ENCODE measurements at places on chromosomes 4 and X.

DNA sequence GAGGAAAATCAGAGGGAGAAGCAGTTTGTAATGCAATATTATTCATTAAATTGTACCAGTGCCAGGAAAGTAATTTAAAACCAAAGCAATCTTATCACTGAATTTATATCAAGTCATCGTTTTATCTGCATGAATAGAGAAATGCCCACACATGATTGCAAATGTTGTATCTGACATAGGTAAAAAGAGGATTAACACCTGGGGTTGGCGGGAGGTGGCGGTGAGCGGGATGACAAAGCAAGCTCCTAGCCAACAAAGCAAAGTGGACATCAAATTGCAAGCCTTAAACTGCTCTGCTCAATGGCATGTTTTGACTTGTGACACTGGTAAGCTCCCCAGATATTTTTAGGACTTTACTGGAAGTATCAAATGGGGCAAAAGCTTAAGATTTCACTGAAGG lies 16.4 kb downstream of the HPGD start:
- no peak for DNase-seq

GRCh38 chr4:38943343-38943742 lies 75.7 kb downstream of the FAM114A1 start:
- no peak for DNase-seq

GRCh38 chrX:154305541-154306205 lies 10.1 kb downstream of the TKTL1 start:
- no peak for DNase-seq

- DNase-seq = no peak
These were observed 168.6 kb downstream of the SPANXA1 start for GRCh38 chrX:141415889-141416288.

GRCh38 chr4:88661739-88662138 lies 35.9 kb downstream of the NAP1L5 start:
- DNase-seq = peak; percentile 37

DNA sequence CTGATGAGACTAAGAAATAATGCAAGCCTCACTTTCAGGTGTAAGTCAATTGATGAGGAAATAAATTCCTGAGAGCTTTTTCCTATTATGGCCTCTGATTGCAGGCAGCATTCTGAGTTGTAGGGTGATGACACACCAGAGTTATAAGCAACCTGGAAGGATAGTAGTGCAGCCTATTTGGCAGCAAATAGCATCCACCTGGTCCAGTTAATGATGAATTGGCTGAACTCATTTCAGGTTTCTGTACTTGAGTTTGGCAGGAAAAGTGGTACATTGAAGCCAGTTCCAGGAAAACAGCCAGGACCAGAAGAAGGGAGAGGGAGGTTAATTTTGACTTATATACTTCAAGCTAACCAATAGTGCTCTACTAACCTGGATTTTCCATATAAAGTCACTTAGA lies 316.8 kb downstream of the NAF1 start:
- DNase-seq = no peak

DNA sequence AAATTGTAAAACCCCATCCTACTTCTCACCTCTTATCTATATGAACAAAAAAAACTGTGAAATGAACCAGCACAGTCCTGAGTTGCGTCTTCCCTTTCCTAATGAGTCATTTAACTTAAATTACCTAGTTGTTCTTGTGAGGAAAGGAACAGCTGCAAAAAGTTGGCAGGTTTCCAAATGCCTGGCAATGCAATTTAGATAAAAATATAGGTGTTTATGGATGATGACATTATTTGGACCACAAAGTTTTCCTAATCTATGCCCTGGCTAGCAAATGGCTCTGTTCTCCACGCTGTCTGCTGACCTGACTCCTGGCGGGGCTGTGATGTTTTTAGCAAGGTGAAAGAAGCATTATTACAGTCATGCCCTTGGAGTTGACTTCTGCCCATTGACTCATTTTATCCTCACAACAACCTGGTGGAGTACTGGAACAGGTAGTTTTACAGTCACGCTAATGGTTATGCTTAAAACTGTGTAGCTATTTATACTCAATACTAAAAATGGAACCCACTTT lies 29.8 kb upstream of the RELL1 start:
- no peak for DNase-seq

DNA sequence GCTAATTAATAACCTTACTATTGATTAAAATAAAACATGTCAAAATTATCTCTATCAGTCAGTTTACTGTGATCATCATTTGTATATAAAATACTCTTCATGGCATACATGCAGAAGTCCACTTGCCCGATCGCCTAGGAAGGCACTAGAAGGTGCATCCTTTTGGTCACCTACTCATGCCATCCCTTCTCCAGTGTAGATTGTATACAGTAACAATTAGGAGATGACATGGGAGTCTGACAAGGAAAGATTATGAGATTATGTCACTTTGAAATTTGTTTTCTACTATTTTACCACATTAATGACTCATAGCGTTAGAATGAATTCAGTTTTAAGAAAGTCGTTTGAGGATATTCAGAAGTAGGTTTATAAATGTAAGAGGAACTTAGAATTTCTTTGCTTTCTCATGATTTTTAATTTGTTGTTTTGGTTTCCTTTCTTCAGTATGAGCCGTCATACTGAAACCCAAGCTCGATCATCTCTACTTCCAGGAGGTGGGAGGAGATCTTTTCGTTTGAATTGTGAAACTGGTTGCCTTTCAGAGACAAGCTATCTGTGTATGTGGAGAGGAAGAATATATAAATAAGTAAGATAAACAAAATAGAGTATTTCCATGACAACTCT lies 51.1 kb upstream of the UNC5C start:
- no peak for DNase-seq

- DNase-seq = peak; percentile 61
These were observed 20.2 kb downstream of the FBXW7 start for GRCh38 chr4:152515678-152516077.

- no peak for DNase-seq
These were observed 381.5 kb upstream of the GALNT7 start for GRCh38 chr4:172787111-172787510.

DNA sequence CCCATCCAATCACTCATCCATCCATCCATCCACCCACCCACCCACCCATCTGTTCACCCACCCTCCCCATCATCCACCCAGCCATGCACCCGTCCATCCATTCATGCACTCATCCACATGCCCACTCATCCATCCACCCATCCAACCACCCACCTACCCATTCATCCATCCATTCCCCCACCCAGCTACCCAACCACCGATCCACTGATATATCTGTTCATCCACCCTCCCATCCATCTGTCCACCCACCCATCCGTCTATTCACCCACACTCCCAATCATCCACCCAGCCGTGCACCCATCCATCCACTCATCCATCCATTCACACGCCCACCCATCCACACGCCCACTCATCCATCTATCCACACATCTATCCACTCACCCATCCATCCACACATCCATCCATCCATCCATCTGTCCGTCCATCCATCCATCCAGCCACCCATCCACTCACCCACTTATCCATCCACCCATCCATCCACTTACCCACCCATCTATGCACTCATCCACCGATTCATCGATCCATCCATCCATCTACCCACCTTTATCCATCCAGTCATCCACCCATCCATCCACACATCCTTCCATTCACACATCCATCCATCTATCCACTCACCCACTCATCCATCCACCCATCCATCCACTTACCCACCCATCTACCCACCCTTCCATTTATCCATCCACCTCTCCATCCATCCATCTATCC lies 28.4 kb downstream of the ASMTL start:
- no peak for DNase-seq

DNA sequence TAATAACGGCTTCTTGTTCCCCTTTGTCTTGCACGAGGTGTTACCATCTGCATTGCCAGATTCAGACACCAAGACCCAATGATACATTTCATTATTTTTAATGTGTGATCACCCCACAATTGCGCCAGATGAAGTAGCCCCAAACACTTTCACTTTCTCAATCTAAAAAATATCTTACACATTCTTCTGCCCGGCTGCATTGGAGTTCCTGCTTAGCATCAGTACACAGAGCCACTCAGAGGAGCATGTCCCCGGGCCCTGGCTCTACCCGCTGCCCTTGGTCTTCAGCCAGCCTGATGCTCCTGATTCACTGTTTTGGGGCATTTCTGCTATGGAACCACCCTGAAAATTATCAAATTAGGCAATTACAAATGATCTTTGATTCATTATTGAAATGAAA lies 66.0 kb upstream of the TENM3 start:
- DNase-seq = no peak

DNA sequence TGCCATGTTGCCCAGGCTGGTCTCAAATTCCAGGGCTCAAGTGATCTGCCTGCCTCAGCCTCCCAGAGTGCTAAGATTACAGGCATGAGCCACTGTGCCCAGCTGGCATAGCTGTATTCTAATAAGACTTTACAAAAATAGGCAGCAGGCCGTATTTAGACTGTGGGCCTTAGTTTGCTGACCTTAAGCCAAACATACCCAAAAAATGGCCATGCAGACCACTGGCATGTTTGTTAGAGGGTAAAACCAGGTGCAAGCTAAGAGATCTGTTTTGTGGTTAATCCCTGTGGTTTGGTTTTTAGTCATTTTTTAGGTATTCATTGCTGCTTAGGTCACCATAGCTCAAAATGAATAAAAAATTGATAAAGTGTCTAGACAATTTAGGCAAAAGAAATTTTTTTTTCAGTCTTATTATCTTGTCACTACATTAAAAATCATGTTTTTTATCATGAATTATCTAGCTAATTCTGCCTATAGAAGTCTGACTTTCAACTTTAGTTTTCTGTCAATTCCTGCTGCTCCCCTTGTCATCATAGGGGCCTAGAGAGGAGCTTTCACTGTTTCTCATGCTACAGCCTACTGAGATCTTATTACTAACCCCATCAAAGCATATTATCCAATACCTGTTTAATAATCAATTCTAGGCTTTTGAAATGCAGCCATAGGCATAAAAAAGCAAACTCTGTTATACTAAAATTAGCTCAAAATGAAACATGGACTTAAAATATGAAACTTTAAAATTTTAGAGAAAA lies 7.5 kb upstream of the SPINK2 start:
- no peak for DNase-seq

GRCh38 chrX:118156254-118156952 lies 39.8 kb upstream of the KLHL13 start:
- DNase-seq = no peak

GRCh38 chrX:43456063-43456462 lies 200.0 kb upstream of the MAOA start:
- DNase-seq = no peak

DNA sequence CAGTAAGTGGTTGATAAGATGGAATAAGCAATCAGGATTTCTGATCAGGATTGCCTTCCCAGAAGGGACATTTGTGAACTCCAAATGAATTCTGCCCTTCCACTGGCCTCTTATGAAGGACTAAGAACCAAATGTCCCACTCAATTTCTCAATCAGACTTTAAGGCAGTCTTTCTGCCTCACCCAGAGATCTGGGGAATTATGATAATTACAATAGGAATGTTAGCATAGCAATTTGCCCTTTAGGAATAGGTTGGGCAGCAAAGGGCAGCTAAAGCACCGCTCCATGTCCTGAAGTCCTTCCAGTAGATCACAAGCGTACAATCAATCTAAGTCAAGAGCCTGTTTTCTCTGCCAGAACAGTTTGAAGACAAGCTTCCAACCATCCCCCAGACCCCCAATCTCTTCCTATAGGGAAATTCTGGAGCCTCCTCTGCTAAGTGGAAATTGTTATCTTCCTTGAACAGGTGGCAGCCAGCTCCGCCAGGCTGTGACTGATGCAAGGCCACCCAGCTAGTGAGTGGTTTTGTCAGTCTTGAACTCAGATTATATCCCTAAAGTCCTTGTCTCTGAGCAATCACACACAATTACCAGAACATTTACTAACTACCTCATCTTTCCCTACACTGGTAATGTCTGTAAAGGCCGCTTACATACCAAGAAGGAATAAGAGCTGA lies 18.6 kb downstream of the NKX3-2 start:
- DNase-seq = no peak

GRCh38 chrX:55135171-55135570 lies 46.4 kb downstream of the PAGE2 start:
- DNase-seq = peak; percentile 6

- DNase-seq = no peak
These were observed 281.7 kb downstream of the PPP1R2C start for GRCh38 chrX:42496239-42496638.

GRCh38 chr4:76813070-76813469 lies 84.9 kb downstream of the SOWAHB start:
- no peak for DNase-seq

DNA sequence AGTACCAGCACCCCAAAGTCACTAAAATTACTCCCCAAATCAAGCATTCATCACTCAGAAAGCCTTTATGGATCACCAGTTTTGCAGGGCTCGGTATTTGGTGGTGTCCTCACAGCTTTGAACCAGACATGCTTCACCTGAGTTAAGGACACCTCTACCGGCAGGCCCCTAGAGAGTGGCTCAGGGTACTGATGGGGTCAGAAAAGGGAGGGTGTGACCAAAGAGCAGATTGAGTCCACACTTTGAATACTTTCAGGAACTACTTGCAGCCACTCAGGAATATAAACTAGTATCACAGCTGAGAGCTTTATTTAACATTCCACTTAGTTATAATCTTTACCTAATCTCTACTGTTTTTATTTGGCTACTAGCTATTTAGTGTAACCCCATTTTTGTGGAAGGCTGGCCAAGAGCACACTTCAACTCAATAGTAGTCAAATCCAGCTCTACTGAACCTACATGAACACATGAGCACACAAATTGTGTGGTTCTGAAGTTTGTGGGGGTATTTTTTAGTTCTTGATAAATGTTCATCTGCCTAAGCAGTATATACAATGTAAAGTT lies 109.6 kb upstream of the SPRY1 start:
- DNase-seq = no peak

- DNase-seq = no peak
These were observed 400.7 kb upstream of the FAT1 start for GRCh38 chr4:187124331-187124730.

GRCh38 chr4:182955411-182955810 lies 38.2 kb upstream of the DCTD start:
- no peak for DNase-seq

DNA sequence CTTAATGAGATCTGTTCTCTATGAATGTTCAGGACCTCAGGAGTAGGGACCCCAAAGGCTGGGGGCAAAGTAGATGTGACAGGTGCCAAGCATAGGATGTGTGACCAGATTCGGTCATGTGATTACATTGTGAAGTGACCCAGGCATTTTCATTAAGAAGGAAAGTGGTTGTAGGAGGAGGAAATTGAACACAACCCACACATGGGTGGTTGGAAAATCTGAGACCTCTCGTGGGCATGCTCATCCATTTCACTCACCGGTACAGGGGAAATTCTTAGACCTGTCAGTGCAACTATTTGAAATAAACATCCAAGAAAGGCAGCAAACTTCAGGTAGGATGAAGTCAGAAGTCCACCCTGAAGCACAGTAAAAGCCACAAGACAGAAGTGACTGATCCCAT lies 43.5 kb upstream of the CD99 start:
- DNase-seq = no peak

DNA sequence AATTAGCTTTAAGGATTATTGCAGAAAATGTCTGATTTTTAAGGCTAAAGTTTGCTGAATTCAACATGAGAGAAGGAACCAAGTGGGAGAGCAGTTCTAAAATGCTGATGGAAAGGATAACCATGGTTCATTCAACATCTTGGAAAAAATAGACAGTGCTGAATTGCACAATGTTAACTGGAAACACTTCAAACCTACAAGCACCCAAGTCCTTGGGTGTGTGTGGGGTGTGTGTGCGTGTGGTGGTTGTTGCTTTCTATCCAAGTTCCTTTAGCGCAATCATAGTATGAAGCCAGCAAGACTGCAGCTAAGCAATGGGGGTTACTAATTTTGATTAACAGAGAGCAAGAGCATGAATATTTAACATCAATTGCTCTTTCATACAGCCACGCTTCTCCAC lies 29.3 kb upstream of the SCOC start:
- peak; percentile 76 for DNase-seq

All from fibroblast of gingiva (primary cell).